RWPE2 (cell line): ENCODE measurements at places on chromosomes 6 and 20.

GRCh38 chr6:160986851-160987250 is 4.7 kb upstream of the MAP3K4 start:
- H3K4me3 ChIP-seq, result no peak overlapping the region
- no peaks in the 10 kb centered on the region for H3K27me3 ChIP-seq
- DNase-seq, result no peak
- H3K4me1 ChIP-seq, result no peaks in the 10 kb centered on the region
- no peaks in the 10 kb centered on the region for H3K36me3 ChIP-seq
- H3K27ac ChIP-seq, result no peak overlapping the region

GRCh38 chr6:82554666-82555065 is 191.0 kb downstream of the TPBG start:
- H3K27me3 ChIP-seq, result no peaks in the 10 kb centered on the region
- no peaks in the 10 kb centered on the region for H3K36me3 ChIP-seq
- peaks cover 3% of the 10 kb centered on the region for H3K4me1 ChIP-seq
- no peak for DNase-seq
- H3K27ac ChIP-seq, result no peak overlapping the region

DNA sequence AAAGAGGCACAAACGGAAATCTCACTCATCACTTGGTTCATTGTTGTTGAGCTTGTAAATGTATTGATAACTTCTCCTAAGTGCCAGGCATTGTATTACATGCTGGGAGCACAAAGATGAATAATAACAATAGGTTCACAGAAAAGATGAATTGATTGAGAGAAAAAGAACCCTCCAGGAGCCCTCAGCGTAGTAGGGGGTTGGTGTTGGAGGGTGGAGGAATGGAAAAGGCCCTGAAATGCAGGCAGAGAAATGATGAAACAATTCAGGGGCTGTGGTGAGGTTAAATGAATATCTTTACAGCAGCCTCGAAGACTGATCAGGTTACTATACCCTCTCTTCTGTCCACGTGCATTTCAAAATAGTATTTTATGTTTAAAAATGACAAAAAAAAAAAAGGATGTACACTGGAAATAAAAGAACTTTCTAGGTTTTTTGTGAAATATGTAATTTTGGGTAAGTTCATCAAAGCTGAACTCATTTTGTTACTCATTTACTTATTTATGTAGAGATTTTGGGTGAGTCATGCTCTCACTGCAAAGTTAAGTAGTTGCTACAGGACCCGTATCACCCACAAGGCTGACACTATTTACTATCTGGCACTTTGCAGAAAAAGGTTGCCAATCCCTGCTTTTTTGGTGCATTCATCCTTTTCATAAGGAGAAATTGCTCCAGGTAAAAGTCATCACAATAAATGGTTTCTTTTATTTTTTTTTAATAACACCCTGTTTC is 277.3 kb downstream of the ZNF217 start:
- no peak for DNase-seq
- no peaks in the 10 kb centered on the region for H3K4me1 ChIP-seq
- no peak overlapping the region for H3K27ac ChIP-seq
- no peak overlapping the region for H3K4me3 ChIP-seq
- H3K27me3 ChIP-seq, result peaks cover 7% of the 10 kb centered on the region

DNA sequence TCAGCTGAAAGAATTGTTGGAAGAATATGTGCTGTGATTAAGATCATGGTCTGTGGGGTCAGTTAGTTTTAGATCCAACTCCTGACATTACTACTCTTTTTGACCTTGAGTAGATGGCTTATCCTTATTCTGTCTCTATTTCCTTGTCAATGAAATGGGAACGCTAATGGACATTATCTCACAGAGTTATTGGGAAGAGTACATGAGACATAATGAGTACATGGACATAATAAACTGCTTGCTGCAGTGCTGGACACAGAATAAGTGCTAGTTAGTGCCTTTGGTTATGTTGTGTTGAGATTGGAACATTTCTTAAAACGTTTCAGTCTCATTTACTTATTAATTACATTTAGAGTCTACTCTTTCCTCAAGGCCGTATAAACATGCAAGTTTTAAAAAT is 42.6 kb downstream of the MAPK14 start:
- no peaks in the 10 kb centered on the region for H3K27me3 ChIP-seq
- no peak overlapping the region for H3K27ac ChIP-seq
- H3K4me1 ChIP-seq, result no peaks in the 10 kb centered on the region
- no peak overlapping the region for H3K4me3 ChIP-seq
- peaks cover 19% of the 10 kb centered on the region for H3K36me3 ChIP-seq

DNA sequence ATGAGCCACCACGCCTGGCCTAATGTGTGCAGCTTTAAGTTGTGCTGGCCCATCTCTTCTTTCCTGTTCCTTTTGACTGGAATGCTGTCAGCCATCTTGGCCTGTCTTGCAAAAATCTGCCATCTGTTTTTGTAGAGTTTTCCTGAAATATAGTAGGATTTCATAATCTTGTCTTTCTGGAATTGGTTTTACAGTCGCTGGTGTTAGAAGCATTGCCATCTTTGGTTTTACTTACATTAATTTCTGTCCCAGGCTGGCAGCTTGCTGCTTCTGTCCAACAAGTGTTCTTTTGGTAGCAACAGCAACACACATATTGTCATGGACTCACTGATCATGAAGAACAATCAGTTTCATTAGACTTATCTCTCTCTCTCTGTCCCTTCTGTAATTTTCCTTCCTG is 29.1 kb upstream of the TULP1 start:
- DNase-seq, result no peak
- H3K36me3 ChIP-seq, result no peaks in the 10 kb centered on the region
- peaks cover 8% of the 10 kb centered on the region for H3K4me1 ChIP-seq
- H3K27ac ChIP-seq, result no peak overlapping the region

DNA sequence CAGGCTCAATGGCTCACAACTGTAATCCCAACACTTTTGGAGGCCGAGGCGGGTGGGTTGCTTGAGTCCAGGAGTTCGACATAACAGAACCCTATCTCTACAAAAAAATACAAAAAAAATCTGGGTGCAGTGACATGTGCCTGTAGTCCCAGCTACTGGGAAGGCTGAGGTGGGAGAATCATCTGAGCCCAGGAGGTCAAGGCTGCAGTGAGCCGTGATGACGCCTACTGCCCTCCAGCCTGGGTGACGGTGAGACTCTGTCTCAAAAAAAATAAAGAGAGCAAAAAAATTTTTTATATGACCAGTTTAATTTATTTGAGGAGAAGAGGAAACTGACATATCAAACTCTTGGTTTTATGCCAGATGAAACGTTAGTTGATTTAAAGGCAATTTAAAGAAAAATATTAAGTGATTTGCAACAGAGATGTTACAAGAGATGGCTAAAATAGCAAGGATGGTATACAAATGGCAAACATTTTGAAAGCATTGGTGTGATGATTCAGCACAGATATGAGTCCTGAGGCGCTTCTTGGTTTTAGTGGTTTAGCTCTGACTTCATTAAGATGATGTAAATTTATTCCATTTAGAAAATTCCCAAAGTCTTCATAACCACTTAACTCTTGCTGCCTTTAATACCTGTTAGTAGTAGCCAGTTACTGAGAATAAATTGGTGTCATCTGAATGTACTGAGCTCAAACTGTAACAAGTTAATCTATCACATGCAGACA is 17.7 kb downstream of the GTF2H5 start:
- no peak overlapping the region for H3K27ac ChIP-seq
- peaks cover 3% of the 10 kb centered on the region for H3K4me1 ChIP-seq
- no peaks in the 10 kb centered on the region for H3K27me3 ChIP-seq
- H3K4me3 ChIP-seq, result no peak overlapping the region
- H3K36me3 ChIP-seq, result peaks cover 22% of the 10 kb centered on the region
- DNase-seq, result no peak

DNA sequence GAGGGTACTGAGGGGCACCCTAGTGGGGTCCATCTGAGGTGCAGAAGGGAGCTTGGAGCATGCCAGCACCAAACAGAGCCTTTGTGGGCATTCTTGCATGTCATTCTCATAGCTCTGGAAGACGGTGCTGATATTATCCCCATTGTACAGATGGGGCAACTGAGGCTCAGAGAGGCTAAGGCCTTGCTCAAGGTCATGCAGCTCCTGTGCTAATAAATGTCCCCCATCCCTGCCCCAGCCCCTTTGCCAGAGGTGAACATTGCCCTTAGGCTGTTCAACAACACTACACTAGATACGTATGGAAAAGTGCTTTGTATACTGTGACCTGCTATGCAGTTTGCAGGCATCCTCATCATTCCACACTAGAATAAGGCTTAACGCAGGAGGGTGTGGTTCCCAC is 5.5 kb upstream of the EPB41L1 start:
- no peak overlapping the region for H3K27ac ChIP-seq
- H3K4me3 ChIP-seq, result no peak overlapping the region
- DNase-seq, result no peak
- H3K36me3 ChIP-seq, result no peaks in the 10 kb centered on the region
- no peaks in the 10 kb centered on the region for H3K27me3 ChIP-seq

- no peak overlapping the region for H3K4me3 ChIP-seq
- no peak for DNase-seq
- no peaks in the 10 kb centered on the region for H3K4me1 ChIP-seq
- H3K36me3 ChIP-seq, result no peaks in the 10 kb centered on the region
- peaks cover 14% of the 10 kb centered on the region for H3K27me3 ChIP-seq
Measured at GRCh38 chr6:163825033-163825432, 410.5 kb downstream of the QKI start.

DNA sequence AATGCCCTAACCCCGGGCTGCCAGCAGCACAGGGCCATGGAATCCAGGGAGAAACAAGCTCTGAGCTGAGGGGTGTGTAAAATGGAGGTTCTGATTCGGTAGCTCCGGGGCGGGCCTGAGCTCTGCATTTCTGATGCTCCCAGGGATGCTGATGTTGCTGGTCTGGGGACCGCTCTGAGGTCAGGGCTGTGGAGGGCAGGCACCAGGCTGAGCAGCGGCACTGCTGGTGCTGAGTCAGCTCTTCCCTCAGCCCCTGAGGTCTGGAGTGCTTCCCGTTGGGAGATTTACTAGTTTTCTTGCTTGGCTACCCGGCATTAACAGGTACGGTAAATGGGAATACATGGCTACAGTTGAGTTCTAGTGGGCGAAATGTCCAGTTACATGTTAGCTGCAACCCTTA is 18.6 kb upstream of the CST3 start:
- H3K27me3 ChIP-seq, result no peaks in the 10 kb centered on the region
- H3K4me3 ChIP-seq, result no peak overlapping the region
- H3K4me1 ChIP-seq, result no peaks in the 10 kb centered on the region
- DNase-seq, result no peak
- H3K27ac ChIP-seq, result no peak overlapping the region

- H3K27ac ChIP-seq, result no peak overlapping the region
- DNase-seq, result no peak
- H3K4me3 ChIP-seq, result no peak overlapping the region
Measured at GRCh38 chr6:25576919-25577318, 75.1 kb upstream of the SCGN start.

DNA sequence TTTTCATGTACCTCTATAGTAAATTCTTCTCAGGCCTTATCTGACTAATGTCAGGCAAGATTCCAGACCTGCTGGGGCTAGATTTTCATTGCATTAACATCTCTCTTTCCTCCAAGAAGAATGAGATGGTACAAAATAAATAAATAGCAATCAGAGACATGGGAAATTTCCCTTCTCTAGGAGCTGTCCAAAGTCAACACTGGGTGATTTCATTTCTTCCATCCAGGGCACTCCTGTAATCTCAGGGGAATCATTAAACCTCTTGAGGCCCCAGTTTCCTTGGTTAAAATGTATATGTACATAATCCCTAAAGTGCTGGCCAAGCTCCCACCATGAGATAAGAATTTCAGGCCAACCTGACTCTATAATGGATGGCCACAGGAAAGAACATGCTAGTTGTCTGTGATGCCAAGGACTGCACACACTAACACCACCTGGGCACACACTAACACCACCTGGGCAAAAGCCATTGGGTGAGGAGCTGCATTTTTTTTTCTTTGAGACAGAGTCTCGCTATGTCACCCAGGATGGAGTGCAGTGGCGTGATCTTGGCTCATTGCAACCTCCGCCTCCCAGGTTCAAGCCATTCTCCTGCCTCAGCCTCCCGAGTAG is 912 bp downstream of the IL17F start:
- no peaks in the 10 kb centered on the region for H3K4me1 ChIP-seq
- H3K36me3 ChIP-seq, result no peaks in the 10 kb centered on the region
- peaks cover 9% of the 10 kb centered on the region for H3K27me3 ChIP-seq
- no peak for DNase-seq
- H3K27ac ChIP-seq, result no peak overlapping the region

DNA sequence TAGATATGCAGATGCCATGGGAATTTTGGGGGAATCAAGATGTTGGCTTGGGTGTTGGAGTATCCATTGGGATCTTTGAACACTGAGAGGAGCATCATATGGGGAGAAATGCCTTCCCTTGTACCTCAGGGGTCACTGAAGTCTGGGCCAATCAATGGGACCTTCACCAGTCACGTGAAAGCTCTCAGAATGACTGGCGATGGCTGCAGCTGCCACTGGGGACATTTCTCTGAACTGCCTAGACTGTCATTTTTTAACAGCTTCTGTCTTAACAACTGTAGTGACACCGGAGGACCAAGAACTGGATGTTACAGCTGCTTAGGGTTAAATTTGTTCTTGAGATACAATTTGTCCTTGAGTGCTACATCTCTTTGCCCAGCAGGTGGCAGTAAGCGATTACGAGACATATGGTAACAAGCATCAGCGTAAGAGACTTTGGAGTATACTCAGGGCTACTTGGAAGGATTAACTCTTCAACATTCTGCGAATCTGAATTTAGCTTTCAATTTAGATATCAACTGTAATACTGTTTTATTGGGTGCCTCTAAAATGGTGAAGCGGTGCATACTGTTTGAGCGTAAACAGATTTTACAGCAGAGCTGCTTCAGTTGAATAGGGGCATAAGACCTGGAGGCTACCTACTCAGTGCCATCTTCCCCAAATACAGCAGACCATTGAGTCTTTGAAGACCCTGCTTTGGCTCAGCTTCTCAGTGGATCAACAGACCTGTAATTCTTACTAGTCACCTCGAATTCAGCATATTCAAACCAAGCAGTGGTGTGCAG is 36.0 kb downstream of the CCN2 start:
- no peaks in the 10 kb centered on the region for H3K27me3 ChIP-seq
- no peaks in the 10 kb centered on the region for H3K36me3 ChIP-seq
- H3K4me3 ChIP-seq, result no peak overlapping the region
- H3K4me1 ChIP-seq, result no peaks in the 10 kb centered on the region
